ENCODE measurements at places on chromosomes 1 and 21. TPM values are rescaled to one million over a fixed set of nuclear protein-coding genes. Genes with fewer than 3 reads are reported as not detected.

GRCh38 chr21:46111193-46111571 lies 13.3 kb downstream of the COL6A2 start:
- DNase-seq = peak; percentile 2

Gene SLC16A4
- total RNA-seq = 19.8 TPM

DNA sequence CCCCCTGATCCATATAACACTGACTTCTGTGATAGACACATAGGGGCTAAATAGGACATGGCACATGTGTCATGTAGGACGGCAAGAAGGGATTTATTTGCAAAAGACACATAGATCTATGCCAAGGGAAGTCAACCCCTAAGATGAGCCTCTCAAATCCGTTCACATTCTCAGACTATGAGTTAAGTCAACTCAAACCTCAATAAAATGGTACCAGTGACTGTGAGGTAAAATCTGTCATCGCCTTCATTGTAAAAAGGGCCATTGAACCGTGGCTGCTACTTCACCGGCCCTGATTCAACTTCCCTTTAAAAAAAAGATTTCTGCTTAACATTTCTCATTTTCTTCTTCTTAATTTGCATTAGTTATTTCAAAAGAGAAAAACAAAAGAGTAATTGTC lies 144.0 kb downstream of the ZNF281 start:
- DNase-seq = no peak

Gene PLA2G2A
- 718 TPM for total RNA-seq

DNA sequence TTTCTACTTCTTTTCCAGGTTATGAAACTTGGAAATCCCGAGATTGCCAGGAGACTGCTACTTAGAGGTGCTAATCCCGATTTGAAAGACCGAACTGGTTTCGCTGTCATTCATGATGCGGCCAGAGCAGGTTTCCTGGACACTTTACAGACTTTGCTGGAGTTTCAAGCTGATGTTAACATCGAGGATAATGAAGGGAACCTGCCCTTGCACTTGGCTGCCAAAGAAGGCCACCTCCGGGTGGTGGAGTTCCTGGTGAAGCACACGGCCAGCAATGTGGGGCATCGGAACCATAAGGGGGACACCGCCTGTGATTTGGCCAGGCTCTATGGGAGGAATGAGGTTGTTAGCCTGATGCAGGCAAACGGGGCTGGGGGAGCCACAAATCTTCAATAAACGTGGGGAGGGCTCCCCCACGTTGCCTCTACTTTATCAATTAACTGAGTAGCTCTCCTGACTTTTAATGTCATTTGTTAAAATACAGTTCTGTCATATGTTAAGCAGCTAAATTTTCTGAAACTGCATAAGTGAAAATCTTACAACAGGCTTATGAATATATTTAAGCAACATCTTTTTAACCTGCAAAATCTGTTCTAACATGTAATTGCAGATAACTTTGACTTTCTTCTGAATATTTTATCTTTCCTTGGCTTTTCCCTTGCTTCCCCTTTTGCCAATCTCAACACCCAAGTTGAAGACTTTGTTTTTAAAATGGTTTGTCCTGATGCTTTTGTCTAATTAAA lies 4.0 kb downstream of the CDKN2C start:
- no peak for DNase-seq

Gene SPOCD1
- not detected for total RNA-seq

GRCh38 chr21:44910229-44911067 lies 10.3 kb downstream of the ITGB2 start:
- no peak for DNase-seq

Gene EXTL1
- total RNA-seq = not detected

DNA sequence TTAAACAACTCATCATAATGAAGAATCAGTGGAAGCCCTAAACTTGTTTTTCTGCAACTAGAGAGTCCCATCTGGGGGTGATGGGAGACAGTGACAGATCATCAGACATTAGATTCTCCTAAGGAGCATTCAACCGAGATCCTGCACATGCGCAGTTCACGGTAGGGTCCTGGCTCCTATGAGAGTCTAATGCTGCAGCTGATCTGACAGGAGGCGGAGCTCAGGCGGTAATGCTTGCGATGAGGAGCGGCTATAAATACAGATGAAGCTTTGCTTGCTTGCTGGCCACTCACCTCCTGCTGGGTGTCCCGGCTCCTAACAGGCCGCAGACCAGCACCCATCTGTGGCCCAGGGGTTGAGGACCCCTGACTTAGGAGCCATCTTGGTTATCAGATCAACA lies 247.2 kb downstream of the FMN2 start:
- DNase-seq = no peak

DNA sequence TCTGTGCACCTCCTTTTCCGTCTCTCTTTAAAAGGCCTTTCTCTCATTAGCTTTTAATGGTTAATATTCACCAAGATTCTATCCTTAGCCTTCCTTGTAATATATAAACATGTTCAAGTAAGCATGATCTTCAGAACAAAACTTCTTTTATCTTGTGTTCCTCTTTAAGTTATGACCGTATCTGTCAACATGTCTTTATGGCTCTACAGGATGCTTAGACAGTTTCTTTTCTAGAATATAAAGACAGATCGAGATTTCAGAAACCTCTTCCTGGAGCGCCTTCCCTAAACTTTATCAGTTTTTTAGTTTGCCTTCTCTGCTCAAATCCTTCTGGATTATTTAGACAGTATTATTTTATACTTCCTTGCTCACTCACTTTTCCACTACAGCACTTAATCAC lies 7.2 kb downstream of the RO60 start:
- DNase-seq = no peak

Measured in omental fat pad (tissue), 4 donors.